CD4-positive, alpha-beta memory T cell (primary cell): ENCODE measurements at places on chromosomes 6 and 20. TPM values are rescaled to one million over a fixed set of nuclear protein-coding genes. Genes with fewer than 3 reads are reported as not detected.

- DNase-seq, result peak; percentile 45
Observed at GRCh38 chr6:37381579-37381978, 27.8 kb downstream of the RNF8 start.

GRCh38 chr20:15814911-15815310 is 758.3 kb downstream of the KIF16B start:
- no peak for DNase-seq

DNA sequence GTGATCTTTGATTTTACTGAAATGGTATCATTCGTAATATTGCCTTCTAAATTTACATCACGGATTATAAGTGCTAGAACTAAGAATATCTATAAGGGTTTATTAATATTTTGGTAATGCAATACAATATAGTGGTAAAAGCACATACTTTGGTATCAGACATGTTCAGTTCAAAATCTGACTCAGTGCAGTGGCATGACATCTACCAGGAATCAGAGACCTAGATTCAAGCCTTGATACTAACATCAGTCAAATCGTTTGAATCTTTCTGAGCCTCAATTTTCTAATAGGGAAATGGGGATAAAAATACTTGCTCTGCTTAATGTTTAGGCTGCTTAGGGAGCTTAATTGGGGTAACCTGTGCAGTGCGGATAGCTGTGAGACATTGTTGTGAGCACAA is 488.0 kb downstream of the BCKDHB start:
- no peak for DNase-seq

DNA sequence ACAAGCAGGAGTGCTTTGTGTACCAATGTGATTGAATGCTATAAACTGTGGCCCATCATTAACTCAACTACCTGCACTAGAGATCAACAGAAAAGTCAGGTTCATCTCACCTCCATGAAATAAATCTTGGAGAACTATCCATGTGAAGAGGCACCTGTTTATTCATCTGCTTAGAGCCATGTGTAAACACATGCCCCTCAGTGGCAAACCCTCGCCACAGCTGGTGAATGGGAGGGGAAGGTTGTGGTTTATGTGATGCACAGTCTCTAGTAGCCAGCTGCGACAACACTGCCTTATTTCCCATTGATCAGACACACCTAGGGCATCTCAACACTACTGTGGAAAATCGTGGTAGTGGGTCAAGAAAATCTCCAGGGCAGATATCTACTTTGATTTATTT is 640.2 kb downstream of the PTPRT start:
- no peak for DNase-seq

ENTPD6 gene
- 94.3 TPM for total RNA-seq

RUNX2 gene
- total RNA-seq, result 26.6 TPM

DNA sequence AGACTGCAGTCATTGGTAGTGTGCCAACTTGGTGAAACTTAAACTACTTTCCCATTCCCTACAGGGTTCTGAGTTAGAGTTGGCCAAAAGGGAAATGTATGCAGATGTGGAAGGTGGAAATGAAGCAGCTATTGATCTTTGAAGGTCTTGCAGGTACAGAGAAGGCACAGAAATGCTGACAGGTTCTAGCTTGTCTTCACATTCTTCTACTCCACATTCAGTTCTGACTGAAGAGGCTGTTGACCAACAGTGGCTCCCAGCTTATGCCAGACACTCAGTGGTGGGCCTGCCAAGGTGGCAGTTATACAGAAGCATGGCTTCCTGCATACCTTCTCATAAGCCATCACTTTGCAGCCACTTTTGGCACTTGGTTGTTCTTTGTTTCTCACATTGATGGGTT is 423.9 kb downstream of the CDC5L start:
- DNase-seq, result no peak

DNA sequence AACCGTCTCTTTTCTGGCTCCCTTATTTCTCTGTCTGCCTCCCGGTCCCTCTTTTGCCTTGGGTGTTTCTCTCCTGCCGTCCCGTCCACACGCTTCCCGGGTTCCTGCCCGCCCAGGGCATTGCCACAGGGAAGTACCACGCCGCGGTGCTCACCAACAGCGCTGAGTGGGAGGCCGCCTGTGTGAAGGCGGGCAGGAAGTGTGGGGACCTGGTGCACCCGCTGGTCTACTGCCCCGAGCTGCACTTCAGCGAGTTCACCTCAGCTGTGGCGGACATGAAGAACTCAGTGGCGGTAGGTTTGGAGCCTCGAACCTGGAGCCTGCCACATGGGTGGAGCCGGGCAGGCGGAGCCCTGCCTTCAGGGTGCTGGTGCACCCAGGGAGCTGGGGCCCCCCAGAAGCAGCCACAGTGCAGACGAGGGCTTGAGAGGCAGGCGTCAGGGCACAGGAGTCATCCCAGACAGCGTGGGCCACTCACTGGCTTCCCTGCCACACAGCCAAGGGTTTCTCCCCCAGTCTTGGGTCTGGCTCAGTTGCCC is 21.3 kb downstream of the NPEPL1 start:
- no peak for DNase-seq

- DNase-seq, result no peak
Observed at GRCh38 chr6:147508042-147508865, at the start of gene SAMD5. SAMD5 (plus strand) TSS chr6:147508690; CDS start chr6:147508929, 239 bp downstream.

DNA sequence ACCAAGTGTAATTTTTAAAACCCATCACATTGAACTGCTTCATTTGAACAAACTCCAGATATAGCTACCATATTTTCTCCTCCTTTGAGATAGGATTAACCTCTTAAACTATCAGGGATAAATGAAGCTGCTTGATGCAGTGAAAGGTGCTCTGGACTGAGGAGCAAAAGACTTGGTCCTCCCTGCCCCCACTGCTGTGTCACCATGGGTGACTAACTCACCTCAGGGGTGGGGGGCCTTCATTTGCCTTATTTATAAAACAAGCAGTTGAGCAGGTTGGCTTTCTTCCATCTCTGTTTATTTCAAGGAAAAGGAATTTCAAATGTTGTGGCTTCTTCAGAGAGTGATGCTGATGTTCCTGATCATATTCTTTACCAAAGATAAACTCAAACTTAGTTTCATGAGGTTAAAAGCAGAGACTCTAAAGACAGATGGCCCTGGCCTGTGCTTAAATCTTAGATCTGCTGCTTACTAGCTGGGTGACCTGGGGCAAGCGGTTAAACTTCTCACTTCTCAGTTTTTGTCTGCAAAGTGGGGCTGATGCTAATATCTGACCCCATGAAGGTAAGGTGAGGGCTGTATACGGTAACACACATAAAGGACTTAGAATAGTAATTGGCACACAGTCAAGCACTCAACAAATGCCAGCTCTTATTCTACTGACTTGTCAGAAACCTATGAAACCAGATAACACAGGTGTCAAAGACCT is 50.5 kb downstream of the FHL5 start:
- no peak for DNase-seq

DNA sequence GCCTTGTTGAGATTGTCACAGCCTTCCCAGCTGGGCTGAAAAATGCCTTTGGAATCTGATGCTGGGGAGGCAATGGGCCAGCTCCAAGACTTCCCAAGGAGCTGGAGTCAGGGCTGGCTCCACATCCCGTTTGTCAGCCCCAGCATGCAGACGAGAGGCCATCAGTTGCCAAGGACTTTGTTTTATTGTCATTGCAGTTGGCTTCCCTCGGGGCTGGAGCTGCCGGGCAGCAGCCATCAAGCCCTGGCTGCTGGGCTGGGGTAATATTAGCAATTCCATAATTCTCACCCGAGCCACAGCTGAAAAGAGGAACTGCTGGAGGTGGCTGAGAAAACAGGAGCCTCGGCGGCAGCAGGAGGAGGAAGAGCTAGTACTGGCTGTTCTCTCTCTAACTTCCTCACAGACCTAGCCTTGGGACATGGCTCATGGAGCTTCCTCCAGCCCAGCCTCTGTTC is 182.5 kb downstream of the CDC5L start:
- DNase-seq, result no peak
